ENCODE measurements at places on chromosomes 6 and 20.

DNA sequence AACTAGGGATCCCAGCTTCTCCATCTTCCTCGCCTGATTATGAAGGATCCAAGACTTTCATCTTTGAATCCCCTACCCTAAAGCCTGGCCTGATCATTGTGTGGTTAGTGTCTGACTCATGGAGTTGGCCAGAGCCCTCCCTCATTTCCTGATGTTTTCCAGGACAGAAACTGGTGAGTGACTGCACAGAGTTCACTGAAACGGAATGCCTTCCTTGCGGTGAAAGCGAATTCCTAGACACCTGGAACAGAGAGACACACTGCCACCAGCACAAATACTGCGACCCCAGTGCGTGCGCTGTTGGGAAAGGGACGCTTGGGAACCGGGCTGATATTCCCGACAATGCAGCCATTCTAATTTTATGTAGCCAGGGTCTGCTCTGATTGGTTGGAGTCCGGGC lies 4.0 kb downstream of the CD40 start:
- no peak for DNase-seq

GRCh38 chr6:5457983-5458683 lies 196.8 kb downstream of the FARS2 start:
- DNase-seq: no peak

DNA sequence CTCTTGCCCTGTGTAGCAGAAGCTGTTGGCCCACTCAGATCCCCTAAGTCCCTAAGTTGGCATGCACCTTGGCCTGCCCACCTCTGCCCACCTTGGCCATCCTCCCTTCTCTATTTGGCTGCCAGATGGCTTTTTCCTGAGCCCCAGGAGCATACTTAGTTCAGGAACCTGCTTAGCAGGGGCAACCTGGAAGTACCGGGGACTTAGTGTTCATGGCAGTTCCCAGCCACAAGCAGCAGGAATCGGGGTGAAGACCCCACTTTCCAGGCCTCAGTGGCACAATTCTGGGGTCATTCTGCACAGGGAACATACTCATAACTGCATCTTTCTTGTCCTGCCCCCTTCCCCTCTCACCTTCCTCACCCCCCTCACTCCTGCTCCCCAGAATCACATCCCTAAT lies 158.0 kb upstream of the PMEPA1 start:
- no peak for DNase-seq

DNA sequence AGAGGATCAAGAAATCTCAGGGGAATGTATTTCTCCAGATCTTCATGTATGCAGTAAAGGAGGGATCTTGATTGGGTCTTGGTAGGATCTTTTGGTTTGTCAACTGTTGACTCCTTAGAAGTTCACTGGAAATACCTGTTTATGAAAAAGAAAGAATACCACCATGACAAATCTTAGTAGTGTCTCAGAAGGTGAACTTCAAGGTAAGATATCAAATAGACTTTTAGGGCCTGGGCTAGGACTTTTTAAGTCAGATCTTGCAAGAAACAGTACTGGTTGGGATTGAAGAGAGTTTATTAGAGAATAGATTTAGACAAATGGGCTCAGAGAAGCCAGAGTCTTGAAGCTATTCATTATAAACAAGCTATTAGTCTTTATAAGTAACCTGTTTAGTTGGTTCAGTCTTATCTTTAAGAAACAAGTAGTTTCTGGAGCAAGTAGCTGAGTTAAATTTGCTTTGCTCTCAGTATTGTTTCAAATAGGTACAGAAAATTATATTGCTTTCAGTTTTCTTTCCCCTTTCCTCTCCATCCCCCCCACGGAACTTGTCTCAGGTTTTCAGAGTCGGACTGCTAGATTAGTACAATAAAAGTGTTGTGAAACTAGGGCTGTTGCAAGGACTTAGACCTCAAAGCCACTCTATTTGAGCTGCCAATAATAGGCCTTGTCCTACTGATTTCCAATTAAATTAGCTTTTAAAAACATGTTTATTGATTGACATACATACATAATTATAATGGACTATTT lies 529.1 kb upstream of the CITED2 start:
- peak; percentile 52 for DNase-seq

DNA sequence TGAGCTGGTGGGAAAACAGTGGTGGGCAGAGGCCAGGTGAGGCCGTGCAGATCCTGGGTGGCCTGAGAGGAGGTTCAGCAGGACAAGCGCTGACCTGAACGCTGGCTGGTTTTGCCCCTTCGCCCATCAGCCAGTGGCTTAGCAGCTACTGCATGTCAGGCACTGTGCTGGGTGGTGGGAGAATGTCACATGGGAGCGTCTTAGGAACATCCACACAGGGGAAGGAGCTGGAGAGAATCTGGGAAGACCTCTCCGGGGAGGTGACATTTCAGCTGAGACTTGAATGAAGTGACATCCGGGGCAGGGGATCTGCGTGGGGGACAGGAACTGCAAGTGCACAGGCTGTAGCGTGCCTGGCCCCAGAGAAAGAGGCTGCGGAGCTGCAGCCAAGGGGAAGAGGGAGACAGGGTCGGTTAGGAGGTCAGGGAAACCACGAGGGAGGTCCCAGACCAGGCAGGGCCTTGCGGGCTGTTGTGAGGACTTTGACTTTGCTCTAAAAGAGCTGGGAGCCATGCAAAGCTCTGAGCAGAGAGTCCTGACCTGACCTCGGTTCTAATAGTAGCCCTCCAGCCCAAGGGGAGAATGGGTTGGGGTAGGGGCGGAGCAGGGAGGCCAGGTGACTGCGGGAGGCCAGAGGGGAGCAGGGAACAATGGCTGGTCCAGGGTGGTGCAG lies 156.8 kb upstream of the PTPN1 start:
- DNase-seq: no peak
